Central memory CD4-positive, alpha-beta T cell (primary cell): ENCODE measurements at places on chromosomes 7 and 10.

DNA sequence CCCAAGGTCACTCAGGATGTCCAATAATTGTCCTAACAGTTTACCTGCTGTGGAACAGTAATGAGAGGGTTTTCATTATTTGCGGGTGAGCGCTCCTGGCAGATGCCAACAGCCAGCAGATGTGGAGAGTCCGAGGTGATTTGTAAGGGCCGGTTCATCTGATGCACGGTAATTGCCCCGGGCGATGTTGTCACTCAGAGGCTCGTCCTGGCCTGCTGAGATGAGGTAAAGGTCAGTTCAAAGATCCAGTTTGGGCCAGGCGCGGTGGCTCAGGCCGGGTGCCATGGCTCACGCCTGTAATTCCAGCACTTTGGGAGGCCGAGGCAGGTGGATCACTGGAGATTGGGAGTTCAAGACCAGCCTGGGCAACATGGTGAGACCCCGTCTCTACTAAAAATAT is 16.9 kb downstream of the LHPP start:
- no peak for DNase-seq

DNA sequence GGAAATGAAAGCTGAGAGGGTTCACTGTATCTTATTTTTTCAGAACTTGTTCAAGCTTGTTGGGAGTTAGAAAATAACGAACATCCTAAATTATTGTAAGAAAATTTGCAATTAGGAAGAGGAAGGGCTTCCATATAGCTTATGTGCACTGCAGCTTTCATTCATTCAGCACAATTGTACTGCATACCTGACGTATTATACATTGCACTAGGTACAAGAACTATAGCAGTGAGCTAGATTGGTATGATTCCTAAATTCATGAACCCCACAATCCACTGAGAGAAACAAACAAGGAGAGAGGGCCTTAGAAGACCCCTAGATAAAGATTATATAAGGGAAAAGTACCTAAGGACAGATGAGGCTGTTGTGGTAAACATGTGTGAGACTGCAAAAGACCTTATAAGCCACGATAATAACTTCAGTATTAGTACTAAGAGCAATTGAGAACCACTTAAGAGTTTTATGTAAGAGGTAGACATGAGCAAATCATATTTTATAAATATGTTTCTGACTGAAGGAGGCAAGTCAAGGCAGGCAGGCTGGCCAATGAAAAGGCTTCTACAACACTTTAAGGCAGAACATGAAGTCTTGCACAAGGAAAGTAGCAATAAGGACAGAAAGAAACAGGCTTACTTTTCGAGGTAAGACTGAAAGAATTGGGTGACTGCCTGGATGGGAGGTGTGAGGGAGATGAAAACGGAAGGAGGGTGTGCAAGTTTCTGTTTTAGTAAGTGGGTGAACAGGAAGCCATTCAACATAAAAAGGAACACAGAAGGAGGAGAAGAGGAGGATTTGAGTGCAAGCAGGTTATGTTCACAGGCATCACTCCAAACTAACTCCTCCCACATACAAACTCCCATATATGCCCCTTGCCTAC is 77.9 kb upstream of the LRRN3 start:
- peak; percentile 47 for DNase-seq

GRCh38 chr7:116569737-116570136 is 44.9 kb downstream of the CAV1 start:
- no peak for DNase-seq

GRCh38 chr10:60187691-60188090 is 202.0 kb downstream of the ANK3 start:
- no peak for DNase-seq

DNA sequence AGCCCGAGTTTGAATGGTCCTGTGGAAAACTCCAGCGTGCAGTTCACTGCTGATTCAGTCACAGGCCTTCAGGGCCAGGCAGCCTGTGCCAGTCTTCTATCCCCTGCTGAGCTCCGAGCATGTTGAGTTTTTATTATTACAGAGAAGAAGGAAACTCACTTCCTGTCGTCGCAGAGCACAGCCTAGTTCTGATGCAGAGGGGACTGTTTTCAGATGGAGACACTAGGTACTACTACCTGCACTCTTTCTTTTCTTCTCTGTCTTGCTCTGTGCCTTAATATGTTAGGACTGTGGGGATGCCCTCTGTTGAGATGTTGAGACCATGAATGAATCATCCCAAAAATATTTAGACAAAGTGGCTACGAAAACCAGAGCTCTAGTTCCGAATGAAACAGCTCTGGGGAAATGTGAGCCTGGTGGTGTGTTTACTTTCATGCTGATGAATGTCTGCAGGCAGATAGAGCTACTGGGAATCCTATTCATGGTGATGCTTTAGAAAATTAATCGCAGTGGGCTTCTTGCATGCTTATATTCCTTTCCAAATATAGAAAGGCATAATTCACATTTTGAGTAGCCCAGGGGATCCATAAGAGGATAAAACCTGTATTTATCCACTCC is 29.6 kb downstream of the CASP7 start:
- DNase-seq = no peak

DNA sequence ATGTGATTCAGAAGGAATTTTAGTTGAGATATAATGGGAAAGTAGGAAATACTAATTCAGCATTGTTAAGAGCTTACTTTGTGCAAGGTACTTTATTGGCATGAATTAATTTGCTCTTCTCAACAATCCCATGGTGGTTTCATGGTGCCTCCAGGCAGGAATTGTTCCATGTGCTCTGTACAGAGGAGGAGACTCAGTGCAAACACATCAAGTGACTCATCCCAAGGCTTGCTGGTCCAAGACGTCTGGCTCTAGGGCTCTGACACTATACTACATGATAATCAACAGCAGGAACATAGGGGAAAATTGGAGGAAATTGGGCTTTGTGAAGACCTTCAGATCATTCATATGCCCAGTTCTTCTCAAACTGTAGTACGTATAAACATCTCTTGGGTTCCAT is 66.5 kb upstream of the PRKG1 start:
- DNase-seq = no peak

DNA sequence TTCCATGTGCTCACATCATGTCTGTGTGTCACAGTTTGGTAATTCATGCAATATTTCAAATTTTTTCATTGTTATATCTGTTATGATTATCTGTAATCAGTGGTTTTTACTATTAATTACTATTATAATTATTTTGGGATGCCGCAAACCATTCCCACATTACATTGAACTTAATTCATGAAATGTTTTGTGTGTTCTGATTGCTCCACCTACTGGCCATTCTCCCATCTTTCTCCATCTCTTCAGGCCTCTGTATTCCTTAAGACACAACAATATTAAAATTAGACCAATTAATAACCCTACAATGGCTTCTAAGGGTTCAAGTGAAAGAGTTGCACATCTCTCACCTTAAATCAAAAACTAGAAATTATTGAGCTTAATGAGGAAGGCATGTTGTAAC is 398.5 kb downstream of the PCDH15 start:
- DNase-seq = no peak

DNA sequence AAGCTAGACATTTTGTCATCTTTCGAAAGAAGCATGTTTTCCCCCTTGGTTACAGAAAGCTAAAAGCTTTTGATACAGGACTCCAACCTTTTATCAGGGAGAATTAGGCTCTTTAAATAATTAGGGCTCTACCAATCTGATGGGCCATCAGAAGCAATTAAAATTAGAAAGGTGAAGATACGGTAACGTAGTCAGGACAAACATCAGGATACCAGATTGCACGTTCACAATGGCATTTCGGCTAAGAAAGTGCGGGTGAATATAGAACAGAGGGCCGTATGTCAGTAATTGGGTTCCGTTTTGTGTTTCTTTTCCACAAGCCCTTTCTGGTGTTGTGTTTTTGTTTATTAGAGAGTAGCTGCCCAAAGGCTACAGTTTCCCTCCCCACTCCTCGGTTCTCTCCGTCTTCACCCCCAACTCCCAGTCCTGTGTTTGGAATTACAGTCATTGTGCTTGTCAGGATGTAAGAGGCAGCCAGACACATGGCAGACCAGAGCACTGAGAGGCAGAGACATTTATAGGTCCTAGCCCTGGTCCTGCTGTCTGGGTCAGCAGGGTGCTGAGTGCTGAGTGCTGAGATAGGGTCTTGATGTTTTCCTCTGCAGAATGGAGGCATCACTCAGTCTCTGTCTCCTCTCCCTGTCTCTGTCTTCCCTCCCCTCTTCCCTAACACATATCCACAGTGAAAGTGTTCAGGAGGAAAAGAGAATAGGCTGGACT is 5.5 kb downstream of the PFKP start:
- DNase-seq = no peak

- DNase-seq = no peak
Measured at GRCh38 chr10:76352300-76352699, 920.9 kb downstream of the LRMDA start.

DNA sequence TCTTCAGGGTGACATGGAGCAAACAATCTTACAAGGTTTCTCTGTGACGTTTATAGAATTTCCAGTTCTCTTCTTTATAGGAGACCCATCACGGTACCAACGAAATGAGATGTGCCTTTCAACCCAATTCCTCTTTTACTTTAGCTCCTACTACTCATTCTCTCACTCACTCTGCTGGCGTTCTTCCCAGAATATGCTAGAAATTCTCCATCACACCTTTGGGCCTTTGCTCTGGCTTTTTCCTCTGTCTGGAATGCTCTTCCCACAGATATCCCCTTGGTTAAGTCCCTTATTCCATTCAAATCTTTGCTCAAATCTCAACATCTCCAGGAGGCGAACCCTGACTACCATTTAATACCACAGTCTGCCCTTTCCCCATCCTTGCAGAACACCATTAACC is 39.0 kb downstream of the SEMA3C start:
- no peak for DNase-seq

- DNase-seq = no peak
Measured at GRCh38 chr10:11832042-11832441, 8.9 kb downstream of the PROSER2 start.

DNA sequence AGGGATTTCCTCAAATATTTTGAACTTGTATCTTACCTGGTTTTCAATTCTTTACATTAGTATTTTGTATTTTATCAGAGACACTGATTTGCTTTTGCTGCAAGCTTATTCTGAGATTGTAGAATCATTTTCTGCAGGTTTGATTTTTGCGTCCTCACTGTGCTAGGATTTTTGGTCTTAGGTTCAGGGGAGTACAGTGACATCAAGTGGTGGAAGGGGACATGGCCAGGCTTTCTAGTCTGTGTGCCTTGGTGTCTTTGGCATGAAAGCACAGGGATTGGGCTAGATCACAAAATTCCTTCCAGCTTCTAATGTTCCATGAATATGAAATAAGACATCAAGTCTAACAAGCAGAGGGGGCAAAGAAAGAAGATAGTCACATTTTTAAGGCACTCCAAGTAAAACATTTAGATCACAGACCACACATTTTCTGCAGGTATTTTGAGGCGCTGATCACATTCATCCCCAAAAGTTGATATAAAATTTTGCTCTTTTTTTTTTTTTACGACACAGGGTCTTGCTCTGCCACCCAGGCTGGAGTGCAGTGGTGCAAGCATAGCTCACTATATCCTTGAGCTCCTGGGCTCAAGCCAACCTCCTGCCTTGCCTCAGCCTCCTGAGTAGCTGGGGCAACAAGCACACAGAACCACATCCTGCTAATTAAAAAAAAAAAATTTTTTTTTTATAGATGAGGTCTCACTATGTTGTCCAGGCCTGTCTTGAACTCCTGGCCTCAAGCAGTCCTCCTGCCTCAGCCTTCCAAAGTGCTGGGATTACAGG is 124.4 kb downstream of the PON1 start:
- DNase-seq = no peak

GRCh38 chr7:156177422-156178055 is 365.3 kb upstream of the SHH start:
- DNase-seq = no peak

GRCh38 chr10:110434489-110435096 is 63.1 kb upstream of the DUSP5 start:
- no peak for DNase-seq

- DNase-seq = peak; percentile 5
Measured at GRCh38 chr10:132836832-132837540, 51.0 kb upstream of the NKX6-2 start.
